Activated CD8-positive, alpha-beta memory T cell treated with anti-CD3 and anti-CD28 coated beads, Interleukin-2, amount 50 U/mL, for 4 hours (primary cell): ENCODE measurements at places on chromosomes 5 and 9.

DNA sequence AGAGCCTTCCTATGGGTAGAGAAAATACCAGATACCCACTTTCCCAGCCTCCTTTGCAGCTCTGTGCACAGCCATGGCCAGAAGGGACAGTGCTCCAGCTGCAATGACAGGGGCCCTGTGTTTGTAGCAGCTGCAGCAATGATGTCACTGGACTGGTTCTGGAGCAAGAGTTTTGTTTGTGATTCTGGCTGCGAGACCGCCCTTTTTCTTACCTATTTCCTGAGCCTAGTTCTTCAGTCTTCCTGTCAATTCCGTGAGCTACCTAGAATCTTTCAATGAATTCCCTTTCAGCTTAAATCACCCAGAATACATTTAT, 10.0 kb upstream of the BOD1 start:
- no peak for DNase-seq

- DNase-seq: no peak
Measured at GRCh38 chr9:109281518-109281917, 39.3 kb downstream of the EPB41L4B start.

DNA sequence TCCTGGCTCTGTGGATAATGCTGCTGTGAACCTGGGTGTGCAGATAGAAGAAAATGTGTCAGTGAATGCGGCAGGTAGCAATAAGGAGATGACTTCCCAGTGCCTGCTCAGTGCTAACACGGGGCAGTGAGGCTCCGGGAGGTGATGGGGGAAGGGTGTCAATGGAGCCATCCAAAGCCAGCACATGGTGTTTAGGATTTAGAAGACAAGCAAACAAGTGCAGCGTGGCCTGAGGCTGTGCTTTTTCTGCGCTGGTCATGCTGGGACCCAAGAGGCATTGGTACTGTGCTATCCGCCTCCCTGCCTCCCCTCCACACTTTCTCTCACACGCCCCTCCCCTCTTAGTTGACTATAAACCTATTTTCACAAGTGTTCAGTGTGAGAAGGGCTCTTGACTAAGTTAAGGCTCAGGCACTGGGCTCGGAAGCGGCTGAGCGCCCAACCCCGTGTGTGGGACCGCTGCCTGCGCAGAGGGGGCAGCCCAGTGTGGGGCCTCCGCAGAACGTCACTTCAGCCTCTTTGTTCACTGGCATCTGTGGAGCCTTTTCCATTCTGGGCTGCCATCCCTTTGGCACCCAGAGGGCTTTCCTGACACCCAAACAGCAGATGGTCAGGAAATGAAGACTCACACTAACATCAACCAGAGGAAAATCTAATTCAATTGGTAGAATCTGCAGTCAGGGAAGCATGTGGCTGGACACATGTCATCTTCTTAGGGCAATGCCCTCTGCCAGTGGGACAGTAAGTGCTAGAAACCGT, 21.8 kb upstream of the NINJ1 start:
- no peak for DNase-seq

- DNase-seq: no peak
Measured at GRCh38 chr9:106622164-106622487, 240.8 kb upstream of the ZNF462 start.

- no peak for DNase-seq
Measured at GRCh38 chr9:110338143-110338542, 480 bp upstream of the TXNDC8 start.

DNA sequence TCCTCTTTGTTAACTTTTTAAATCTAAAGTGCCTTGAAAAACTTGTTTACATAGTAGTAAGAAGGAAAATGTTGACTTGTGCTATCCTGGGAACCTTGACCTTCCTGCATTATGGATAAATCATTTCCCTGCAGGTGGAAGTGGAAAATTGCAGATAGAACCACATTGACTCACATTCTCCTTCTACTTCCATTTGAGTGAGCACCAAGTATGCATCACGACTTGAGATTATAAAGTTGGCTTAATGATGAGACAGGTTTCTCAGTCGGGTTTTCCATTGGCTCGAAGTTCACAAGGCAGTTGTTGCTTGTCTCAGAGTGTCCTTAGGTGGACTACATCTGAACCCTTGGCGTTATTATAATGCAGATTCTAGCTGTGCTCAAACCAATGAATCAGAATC, 39.9 kb downstream of the DOCK8 start:
- DNase-seq: no peak

DNA sequence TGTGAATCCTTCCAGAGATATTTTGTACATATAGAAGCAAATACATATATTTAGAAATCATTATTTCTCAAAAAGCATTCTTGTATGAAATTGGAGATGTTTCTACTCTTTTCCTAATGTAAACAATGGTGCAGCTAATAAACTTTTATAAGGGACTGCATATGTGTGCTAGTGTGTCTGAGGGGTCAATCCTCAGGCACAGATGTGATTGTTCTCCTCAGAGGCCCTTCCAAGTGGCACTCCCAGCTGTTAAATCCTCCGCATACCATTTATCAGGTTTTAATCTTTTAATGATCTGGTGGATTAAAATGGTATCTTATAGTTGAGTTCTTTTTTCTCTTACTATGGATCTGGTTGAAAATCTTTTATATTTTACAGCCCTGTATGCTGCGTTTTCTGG, 5.6 kb upstream of the OMD start:
- DNase-seq: no peak
